Fibroblast of pulmonary artery (primary cell): ENCODE measurements at places on chromosomes 2 and 18.

- DNase-seq = no peak
These were observed 65.9 kb upstream of the CYTIP start for GRCh38 chr2:157509744-157510143.

DNA sequence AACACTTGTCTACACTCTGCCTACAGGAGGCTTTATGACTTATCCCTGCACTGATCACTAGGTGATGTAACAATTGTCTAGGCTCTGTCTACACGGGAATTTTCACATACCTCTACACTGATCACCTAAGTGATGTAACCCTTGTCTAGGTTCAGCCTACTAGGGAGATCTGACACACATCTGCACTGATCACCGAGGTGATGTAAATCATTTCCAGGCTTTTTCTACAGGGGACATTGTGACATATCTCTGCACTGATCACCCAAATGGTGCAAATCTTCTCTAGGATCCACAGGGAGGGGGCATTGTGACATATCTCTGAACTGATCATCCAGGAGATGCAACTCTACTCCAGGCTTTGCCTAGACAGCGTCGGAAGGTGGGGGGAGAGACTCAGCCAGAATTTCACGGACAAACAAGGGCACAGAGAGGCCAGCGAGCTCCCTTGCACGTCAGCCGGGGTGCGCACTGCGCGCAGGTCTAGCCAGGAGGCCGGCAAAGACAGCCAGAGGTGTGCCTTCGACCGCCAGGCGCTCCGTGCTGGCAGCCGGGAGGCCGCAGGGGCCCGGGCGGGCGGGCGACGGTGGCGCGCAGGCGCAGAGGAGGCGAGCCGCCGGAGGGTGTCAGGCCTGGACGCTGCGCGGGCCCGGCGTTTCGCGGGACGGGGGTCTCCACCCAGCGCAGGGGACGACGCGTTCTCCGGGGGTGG, 46.9 kb upstream of the USP14 start:
- peak; percentile 57 for DNase-seq

DNA sequence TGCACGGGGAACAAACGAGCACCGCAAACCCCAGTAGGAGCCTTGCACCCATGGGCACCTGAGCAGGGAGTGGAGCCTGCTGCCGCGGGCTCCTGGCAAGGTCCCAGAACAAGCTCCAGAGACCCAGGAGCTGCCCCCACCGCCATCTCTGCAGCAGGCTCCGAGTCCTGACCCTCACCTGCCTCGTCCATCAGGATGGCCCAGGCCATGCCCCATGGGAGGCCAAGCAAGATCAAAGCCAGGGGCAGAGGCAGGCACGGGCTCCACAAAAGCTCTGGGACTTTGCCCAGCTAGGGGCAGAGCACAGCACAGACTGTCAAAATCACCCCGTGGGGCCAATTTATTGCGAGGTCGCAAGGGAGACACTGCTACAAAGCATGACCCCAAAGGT, 43.6 kb downstream of the GPC1 start:
- no peak for DNase-seq

DNA sequence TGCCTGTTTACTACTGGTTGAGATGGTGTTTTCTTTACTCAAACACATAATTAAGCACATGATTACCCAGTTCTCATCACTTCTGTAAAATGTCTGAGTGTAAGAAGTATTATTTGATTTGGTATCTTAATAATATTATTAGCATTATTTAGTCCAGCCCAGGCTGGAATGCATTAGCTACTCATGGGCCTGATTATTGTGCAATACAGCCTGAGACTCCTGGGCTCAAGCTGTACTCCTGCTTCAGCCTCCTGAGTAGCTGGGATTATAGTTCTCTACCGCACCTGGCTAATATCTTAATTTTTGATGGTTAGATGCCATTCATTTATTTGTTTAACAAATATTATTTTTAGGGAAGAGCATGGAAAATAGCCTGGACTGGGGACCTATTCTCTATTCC, 197.6 kb upstream of the MC4R start:
- DNase-seq = no peak

- DNase-seq = no peak
These were observed 10.9 kb downstream of the SLC20A1 start for GRCh38 chr2:112656679-112657078.

GRCh38 chr2:72982219-72982618, 64.9 kb downstream of the EMX1 start:
- DNase-seq = no peak

GRCh38 chr18:22767653-22768052, 165.5 kb upstream of the RBBP8 start:
- no peak for DNase-seq

DNA sequence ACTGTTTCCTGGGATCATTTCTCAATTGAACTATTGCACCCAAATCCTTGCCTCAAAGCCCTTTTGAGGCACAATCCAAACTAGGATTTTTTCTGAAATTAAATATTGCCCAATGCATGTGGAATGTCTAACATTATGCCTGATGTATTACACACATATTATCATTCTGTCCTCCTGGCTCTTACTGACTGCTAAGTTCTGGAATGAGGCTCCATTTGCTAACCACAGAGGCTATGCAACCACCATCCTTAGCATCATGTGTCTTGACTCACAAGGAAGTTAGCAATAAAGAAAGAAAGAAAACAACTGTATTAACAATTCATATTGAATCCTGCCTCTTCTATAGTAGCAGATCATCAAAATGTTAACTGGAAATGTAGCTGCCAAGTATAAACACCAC, 1142.7 kb downstream of the CNTNAP5 start:
- DNase-seq = peak; percentile 79

GRCh38 chr2:158135096-158135495, 33.4 kb downstream of the UPP2 start:
- DNase-seq = no peak

DNA sequence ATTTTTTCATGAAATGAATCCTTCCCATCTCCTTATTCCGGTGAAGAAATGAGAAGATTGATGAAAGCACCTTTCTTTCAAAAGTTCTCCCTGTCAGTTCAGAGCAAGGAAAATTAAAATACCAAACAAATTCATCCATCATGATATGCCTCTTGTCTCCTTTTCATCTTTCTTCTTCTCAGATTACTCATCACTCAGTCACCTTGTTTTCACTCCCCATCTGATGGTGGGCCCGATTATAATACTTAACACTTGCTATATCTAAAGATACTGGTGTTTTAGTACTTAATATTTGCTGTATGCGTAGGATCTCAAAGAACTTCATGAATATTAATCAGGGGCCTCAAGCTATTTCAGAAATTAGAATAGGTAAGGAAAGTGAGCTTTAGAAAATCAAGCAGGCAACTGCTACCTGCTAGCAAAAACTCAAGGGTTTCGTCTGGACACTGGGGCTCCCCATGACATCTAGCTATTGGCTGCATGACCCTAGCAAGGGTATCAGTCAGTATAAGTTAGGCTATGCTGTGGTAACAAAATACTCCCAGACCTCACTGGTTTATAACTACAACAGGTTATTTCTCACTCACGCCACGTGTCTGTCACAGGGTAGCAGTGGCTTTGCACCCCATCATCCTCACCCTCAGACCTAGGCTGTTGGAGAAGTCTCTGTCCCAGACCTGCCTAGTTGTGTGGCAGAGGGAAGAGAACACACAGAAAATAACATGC, 39.0 kb upstream of the RNF152 start:
- no peak for DNase-seq

GRCh38 chr18:77896586-77897252, 647.1 kb downstream of the GALR1 start:
- DNase-seq = no peak

- DNase-seq = peak; percentile 88
These were observed 41.6 kb downstream of the LRRC30 start for GRCh38 chr18:7272311-7273049.

GRCh38 chr2:73972846-73973245, 11.9 kb upstream of the TET3 start:
- DNase-seq = no peak

GRCh38 chr2:38634684-38635083, 31.2 kb upstream of the GALM start:
- no peak for DNase-seq

DNA sequence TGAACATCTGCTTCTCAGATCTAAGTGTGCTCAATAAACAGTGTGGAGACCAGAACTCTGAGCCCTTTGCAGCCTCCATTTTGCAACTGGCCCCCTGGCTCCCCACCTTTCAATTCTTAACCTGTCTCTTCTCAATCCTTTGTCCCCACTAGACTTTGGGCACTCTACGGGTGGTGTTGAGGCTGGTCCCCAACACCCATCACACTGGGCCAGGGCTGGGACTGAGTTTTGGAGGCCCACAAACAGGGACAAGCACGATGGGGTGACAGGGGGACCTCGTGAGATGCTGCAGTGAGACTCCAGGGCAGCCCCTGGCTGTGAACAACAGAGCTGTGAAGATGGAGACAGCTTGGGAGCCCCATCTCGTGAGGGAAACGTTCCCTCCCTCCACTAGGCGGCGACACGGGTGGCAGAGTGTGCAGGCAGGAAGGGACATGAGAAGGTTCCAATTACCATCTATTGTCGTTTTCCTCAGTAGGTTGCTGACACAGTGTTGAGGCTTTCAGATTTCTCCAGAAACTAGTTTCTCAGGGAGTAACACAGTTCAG, 1.2 kb downstream of the ANKMY1 start:
- peak; percentile 50 for DNase-seq

DNA sequence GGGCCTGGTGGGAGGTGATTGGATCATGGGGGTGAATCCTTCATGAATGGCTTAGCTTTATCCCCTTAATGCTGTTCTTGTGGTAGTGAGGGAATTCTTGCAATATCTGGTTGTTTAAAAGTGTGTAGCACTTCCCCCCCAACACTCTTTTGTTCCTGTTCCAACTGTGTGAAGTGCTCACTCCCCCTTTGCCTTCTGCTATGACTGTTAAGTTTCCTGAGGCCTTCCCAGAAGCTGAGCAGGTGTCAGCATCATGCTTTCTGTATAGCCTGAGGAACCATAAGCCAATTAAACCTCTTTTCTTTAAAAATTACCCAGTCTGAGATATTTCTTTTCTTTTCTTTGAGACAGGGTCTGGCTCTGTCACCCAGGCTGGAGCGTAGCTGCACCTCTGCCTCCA, 139.4 kb downstream of the RNF152 start:
- DNase-seq = no peak

GRCh38 chr2:240434728-240435456, 571 bp upstream of the GPC1 start:
- peak; percentile 90 for DNase-seq

DNA sequence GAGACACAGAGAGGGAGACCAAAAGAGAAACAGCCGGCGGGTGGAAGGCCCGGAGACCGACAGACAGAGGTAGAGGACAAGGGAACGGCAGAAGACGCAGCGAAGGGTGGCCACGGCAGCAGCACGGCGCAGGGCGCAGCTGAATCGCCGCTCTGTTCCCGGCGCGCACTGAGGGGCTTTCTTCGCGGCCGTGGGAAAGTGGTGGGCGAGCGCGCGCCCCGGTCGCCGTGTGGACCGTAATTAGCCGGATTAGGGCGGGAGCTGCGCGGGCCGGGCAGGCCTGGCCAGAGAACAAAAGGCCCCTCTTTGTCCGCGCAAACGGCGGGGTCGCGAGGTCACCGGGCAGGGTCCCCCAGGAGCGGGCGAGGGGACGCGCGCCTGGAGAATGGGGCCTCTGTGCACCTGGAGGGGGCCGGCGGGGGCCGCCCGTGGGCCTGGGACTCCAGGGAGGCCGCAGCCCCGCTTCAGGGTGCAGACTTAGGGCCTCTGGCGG, 158.3 kb downstream of the ZFP36L2 start:
- no peak for DNase-seq

DNA sequence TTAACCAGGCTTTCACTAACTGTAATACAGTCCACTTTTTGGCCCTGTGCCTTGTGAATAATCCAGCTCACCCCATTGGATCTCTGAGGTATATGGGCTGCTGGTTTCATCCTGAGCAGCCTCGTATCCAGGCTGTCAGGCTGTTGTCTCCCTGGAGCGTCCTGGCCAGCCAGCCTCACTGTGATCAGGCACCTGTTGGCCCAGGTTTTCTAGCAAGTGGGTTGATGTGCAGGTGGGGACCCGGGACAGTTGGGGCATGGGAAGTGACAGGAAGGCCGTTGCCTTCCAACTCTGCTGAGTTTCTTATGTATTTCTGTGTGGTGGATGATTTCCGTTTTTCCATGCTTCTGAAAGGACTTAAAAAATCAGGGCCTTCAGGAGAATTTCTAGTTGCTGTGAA, 132.4 kb downstream of the ACOXL start:
- no peak for DNase-seq

- no peak for DNase-seq
These were observed 84.8 kb upstream of the PTPRM start for GRCh38 chr18:7482342-7482741.

GRCh38 chr2:71558300-71559051, 105.1 kb downstream of the DYSF start:
- DNase-seq = no peak

DNA sequence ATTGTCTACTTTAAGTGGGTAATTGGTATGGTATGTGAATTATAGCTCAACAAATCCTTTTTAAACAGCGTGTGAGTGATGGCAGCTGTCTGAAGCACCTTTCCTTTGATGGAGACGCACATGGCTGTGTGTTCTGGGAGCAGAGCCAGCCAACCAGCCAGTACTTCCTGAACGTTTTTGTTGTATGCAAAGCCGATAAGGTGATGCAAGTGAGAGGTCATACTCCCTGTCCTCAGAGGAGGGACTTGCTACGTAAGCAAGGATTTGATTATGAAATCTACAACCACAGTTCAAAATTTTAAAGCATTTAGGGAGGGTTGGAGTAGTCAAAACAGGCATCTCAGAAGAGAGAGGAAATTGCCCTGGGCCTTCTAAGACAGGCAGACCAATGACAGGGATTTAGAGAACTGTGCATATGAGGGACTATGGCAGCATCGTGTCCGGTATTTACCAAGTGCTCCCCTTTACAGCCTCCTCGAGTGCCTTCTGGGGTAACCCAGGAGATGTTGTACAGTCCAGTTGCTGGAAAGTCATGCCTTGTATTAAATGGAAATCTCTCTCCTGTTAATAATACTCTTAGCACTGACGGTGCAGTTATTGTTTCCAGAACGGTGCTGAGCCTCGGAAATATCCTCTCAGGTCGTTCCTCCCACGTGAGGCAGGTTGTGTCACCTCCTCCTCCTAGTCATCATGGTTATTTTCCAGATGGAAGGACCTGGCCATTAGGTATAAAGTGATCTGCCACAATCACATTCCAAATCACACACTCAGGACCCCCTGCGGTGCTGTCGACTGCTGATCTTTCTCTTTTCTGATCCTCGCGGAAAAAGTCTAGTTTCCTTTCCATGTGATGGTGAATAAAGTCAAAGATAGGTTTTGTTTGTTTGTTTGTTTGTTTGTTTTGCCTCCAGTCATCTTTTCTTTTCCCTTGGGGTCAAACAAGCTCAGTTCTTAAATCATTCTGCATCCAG, 28.4 kb downstream of the ARHGEF4 start:
- peak; percentile 100 for DNase-seq

DNA sequence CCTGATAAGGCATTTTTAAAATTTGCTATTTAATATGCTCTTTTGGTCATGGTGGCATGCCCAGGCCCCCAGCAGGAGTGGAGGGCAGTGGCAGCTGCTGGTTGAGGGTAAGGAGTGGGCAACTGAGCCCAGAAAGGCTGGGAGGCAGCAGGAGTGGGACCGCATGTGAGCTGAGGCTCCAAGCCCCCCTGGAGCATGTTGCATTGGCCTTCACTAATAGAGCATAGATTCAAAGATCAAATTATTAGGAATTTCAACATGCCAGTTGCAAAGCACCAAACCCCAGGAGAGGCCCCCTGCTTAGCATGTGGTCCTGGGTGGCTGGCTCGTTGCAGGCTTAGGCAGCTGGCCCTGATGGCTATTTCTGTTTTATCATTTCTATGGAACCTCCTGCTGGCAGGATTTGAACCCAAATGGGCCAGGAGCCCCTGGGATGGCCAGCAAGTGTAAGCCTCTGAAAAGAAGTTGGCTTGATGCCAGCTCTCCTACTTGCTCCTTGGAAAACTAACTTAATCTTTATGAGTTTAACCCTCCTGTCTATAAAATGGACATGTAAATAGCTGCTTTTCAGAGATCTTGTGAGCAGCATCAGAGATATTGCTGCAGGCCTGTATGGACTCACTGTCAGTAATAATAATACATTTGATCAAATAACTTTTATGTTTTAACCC, 42.1 kb upstream of the TMEM131 start:
- no peak for DNase-seq
